ENCODE measurements at places on chromosomes 7 and 10. TPM values are rescaled to one million over a fixed set of nuclear protein-coding genes. Genes with fewer than 3 reads are reported as not detected.

GRCh38 chr7:83643739-83644138 lies 5.2 kb downstream of the SEMA3E start:
- no peak for DNase-seq

DNA sequence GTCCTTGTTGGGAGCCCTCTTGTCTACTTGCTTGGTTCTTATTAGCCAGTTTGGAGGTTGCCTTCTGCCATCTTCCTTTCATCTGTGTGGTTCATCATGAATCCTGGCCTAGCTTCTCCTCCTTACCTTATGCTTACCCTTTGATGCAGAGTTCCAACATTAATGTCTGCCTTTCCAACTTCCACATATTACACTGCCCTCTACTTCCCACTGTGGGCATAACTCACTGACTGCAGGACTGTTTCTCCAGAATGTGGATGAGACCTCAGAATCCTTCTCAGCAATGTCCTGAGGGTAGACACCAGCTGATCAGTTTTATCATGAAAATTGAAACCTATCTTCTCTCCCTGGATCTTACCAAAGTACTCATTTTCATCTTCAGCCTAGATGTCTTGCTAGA lies 491.0 kb downstream of the LRMDA start:
- no peak for DNase-seq

GRCh38 chr10:88245974-88246511 lies 337.1 kb downstream of the RNLS start:
- DNase-seq: no peak

- no peak for DNase-seq
Measured at GRCh38 chr10:132163278-132163765, 23.4 kb upstream of the DPYSL4 start.

- DNase-seq: no peak
Measured at GRCh38 chr7:76267107-76267893, 35.2 kb upstream of the HSPB1 start.

DNA sequence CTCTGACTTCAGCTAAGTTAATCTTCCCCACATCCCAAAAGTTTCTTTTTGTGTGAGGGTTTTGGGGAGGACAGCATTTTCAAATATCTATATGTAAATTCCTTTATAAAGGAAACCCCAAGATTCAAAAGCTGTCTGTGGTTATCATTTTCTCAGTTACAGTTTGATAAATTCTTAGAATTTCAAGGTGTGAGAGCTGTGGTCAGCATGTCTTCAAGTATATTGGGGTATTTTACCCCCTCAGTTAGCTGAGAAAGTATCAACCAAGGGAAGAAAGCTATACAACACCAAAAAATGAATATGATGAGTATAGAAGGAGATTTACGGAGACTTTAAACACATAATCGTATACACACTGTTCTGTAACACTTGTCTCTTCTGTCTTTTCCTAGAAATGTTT lies 109.2 kb downstream of the SND1 start:
- DNase-seq: no peak

DNA sequence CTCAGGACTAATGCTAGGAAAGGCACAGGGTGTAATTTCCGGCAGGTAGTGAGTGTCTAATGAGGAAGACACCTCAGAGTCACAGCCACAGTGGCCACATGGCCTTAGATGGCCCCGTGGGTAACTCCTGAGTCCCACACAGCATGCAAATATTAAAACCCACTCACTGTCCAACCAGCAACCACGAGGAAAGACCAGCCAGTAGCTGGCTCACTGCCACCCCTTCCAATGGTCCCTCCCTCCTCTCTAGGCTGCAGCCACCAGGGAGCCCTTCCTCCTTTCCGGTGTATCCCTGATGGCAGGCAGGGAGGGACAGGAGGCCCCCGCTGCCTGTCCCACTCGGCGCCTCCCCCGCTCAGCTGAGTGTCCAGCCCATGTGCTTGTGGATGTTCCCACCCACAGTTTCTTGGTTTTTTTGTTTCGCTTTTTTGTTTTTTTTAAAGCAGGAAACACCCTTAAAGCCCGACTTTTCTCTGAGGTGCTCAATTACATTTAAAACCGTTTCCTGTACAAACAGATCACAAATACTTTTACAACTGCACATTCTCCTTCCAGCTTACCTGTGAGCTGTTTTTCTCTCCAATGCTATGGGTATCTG lies 9.2 kb downstream of the BNIP3 start:
- DNase-seq: peak; percentile 71

- no peak for DNase-seq
Measured at GRCh38 chr7:99197498-99197897, 10.4 kb downstream of the KPNA7 start.

DNA sequence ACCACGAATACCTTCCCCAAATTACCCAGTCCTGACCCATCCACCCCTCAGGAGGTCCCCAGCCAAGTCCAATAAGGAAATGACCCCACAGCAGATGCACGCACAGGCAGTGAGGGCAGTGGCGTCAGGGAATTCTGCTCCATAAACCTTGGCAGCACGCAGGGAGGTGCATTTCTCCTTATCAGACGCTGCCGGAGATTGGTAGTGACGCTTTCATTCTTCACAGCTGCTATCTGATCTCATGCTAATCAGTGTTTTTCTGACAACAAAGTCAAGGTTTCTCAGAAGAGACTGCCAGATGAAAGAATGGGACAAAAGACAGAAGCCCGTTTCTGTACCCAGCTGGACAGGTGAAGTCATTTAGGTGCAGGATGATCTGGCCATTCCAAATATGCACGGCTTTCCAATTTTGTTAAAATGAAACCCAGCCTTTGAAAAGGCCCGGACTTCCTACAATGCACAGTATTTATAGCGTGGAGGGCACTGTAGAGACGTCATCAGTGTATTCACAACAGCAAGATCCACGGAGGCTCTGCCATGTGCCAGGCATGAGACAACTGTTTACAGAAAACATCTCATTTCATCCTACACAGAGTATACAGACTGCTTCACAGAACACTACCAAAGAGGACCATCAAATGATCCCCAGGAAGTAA lies 35.3 kb downstream of the DIP2C start:
- DNase-seq: no peak

DNA sequence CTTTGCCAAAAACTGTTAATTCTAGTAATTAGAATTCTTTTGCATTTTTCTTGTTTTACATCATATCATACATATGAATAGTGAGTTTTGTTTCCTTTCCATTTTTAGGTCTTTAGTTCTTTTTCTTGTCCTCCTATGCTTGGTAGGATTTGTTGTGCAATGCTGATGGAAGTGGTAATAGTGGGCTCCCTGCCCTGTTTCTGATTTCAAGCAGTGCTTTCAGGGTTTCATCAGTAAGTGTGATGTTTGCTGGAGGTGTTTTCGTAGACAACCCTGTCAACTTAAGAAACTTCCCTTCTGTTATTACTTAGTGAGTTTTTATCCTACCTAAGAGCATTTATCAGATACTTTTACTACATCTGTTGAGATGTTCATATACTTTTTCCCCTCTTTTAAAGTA lies 50.5 kb downstream of the CSGALNACT2 start:
- no peak for DNase-seq

GRCh38 chr10:103333934-103334520 lies 16.9 kb downstream of the PCGF6 start:
- DNase-seq: no peak

- DNase-seq: no peak
Measured at GRCh38 chr10:106625751-106626150, 538.8 kb downstream of the SORCS1 start.

DNA sequence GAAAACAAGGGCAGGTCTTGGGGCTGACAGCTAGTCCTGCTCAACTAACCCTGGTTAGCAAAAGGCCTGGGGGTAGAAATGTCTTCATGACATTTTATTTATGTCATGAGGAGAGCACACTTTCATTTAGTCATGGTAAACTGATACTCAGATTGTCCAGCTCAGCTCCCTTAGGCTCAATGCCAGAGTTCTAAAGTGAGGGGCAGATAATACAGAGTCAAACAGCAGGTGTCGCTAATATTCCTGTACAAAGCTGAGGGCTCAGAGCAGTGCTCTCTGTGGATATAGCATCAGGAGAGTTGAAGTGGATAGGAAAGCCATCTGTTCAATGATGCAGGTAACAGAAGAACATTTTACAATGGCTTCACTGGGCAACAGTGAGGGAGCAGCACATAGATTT lies 26.8 kb upstream of the CALCR start:
- DNase-seq: no peak

- DNase-seq: no peak
Measured at GRCh38 chr7:95209788-95210187, 114.5 kb downstream of the PON1 start.

- DNase-seq: no peak
Measured at GRCh38 chr7:41277561-41277960, 425.3 kb downstream of the INHBA start.

DNA sequence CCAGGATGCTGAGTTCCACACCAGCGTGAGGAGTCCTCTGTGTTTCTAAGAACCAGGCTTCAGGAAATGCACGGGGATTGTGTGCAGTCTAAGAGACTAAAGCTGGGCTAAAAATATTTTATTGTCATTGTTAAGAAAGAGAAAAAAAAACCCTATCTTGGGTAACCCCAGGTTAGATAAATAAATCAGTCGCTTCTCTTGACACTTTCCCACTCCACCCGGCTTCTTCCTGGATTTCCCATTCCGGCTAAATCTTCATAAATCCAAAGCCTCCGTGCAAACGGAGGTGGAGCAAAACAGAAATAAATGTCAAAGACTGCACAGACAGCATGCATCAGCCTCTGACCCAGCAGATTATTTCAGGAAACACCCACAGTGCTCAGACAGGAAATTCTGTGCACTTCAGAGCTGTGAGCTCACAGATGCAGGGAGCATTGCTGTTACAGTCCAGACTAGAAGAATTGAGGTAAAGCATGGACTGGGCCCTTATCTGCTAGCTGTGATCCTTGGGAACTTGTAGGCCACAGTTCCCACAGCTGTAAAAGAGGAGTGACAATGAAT lies 44.8 kb upstream of the GRID1 start:
- DNase-seq: no peak

GRCh38 chr7:135207406-135208101 lies 3.8 kb downstream of the WDR91 start:
- no peak for DNase-seq

DNA sequence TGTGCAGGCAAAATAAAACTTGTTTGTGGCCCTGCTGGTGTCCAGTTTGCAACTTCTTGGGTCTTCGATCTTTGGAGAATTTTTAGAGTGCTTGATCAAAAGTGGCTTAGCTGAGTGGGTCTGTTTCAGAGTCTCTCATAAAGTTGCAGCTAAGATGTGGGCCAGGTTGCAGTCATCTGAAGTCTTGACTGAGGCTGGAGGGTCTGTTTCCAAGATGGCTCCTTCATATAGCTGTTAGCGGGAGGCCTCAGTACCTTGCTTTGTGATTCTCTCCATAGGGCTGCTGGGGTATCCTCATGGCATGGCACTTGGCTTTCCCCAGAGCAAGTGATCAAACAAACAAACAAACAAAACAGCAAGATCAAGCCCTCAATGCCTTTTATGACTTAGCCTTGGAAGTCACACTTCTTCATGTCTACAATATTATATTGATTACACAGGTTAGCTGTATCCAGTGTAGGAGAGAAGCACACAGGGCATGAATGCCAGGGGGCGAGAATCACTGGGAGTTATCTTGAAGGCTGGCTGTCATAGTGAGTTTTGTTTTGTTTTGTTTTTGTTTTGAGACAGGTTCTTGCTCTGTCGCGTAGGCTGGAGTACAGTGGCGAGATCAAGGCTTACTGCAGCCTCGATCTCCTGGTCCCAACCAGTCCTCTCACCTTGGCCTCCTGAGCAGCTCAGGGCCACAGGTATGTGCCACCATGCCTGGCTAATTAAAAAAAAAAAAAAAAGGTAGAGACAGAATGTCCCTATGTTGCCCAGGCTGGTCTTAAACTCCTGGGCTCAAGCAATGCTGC lies 10.2 kb downstream of the CYP26A1 start:
- DNase-seq: no peak

DNA sequence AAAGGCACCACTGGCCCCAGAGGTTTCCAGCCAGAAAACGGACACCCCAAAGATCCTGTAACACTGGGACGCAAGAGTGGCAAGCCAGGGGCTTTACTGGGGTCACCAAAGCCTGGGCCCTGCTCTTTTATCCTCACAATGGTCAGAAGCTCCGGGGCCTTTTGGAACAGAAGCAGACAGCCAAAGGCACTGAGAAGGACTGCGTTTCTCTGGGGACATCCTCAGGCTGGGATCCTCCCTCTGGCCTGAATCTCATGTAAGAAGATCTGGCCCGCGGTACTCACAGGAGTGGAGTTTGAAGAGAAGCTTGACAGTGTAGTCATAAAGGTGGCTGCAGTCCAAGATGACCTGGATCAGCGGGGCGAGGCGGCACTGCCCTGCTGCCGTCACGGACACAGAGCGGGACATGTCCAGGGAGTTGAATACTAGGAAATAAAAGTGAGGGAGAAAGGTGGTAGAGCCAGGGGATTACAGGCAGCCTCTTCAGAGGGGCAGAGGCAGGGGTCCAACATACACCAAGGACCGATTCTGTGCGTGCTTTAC lies 81.4 kb downstream of the SPDYE5 start:
- no peak for DNase-seq

GRCh38 chr7:42567051-42567450 lies 330.0 kb upstream of the GLI3 start:
- no peak for DNase-seq

GRCh38 chr7:7272294-7272693 lies 90.0 kb downstream of the C1GALT1 start:
- no peak for DNase-seq

DNA sequence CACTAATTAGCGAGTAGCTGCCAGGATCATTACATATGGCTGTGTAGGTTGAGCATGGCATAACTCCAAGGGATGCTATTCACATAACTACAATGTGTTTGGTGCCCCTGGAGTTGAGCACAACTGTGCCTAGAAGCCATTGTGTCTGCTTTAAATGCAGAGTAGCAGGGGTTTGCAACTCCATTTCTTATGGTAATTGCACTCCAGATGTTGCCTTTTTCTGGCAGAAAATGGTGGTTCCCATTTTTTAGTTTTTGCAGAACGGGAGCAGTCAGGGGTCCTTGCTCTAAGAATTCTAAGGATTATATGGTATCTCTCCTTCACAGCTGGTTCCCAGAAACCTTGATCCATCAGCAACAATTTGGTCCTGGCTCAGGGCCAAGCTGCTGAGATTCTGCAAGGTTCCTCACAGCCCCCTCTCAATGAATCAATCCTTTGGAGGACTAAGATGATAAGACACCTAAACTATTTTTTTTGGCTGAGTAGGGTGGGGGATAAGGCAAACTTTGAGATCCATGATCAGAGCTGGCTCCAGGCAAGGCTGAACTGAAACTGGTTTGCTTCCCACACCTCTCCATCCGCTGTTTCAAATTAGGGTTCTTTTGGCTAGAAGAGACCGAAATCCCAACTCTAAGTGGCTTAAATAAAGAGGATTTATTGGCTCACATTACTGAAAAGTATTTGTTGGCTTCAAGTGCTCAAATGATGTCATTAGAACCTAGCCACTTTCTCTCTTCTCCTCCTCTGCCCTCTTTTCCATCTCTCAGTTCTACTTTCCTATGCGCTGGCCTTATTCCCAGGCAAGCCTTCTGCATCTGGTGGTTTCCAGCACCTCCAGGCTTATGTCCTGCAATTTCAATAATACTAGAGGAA lies 97.5 kb upstream of the CCDC6 start:
- peak; percentile 59 for DNase-seq

GRCh38 chr7:143305423-143306070 lies 10.4 kb upstream of the CLCN1 start:
- DNase-seq: peak; percentile 89

PHYHIPL gene
- 0.40 TPM for total RNA-seq

ABCA13 gene
- total RNA-seq: 7.6 TPM

ARHGAP22 gene
- 11.7 TPM for total RNA-seq

TMEM176A gene
- total RNA-seq: 69.7 TPM

NRP1 gene
- 156 TPM for total RNA-seq

COL13A1 gene
- total RNA-seq: 1.0 TPM

SPDYE1 gene
- total RNA-seq: not detected

HIBADH gene
- total RNA-seq: 33.7 TPM

BRAT1 gene
- total RNA-seq: 22.0 TPM

TLL2 gene
- 1.2 TPM for total RNA-seq

HOGA1 gene
- total RNA-seq: 4.1 TPM

SPDYE6 gene
- not detected for total RNA-seq

CFAP69 gene
- total RNA-seq: 36.1 TPM

SPDYE11 gene
- not detected for total RNA-seq

Data from sciatic nerve (tissue), 2 donors.